ENCODE measurements at places on chromosomes 1 and 21.

DNA sequence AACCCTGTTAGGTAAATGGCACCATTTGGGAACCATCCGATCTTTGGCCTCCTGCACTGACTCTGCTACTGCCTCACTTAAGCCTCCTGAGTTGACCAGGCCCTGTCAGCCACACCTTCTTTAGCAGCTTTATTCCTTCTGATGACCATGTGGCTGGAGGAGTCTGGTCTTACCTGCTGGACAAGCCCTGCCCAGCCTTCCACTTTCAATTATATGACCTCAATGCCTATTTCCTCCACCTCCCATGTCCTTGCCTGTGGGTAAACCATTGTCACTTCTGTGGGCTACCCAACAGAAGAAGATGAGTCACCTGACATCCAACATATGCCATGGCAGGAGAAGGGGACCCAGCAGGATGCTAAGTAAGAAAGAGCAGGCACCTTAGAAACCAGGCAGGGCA is 393.8 kb downstream of the NTNG1 start:
- DNase-seq: no peak

DNA sequence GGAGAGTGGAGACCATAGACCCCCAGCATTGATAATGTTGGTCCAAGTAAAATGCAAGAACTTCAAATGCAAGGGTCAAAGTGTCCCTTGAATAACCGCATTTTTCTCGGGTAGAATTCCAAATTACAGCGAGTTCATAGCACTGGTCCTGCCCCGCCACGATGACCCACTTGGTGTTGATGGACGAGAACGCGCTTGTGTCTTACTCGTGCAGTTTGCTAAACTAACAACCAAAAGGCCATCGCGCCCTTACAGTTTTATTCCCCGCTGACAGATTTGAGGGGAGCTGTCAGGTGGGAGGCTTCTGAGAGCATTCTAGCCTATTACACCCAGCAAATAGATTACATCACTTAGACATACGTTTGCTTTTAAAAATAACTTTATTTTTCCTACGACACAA is 17.3 kb upstream of the TSPEAR start:
- DNase-seq: no peak

DNA sequence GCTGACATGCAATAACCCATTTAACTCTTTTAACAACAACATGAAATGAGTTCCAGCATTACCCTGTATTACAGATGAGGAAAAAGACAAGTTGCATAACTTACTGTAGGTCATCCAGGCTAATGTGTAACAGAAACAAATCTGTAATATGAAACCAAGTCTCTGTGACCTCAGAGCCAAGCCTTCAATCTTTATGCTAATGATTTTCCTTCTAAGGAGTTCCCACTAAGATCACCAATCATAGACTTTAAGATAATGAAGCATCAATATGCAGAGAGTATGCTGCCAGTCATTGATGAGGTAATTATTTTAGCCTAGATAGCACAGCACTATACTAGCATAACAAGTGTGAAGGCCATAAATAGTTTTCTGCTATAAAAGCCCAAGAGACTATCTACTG is 35.6 kb upstream of the RNPC3 start:
- DNase-seq: no peak

- DNase-seq: no peak
Observed at GRCh38 chr21:25558123-25558522, 49.2 kb downstream of the MRPL39 start.

GRCh38 chr1:53769780-53770179 is 30.8 kb upstream of the GLIS1 start:
- DNase-seq: no peak

All from CD4-positive, alpha-beta T cell treated with Interleukin-15 for 1 hour (primary cell).